Dorsolateral prefrontal cortex (tissue), 122 donors: ENCODE measurements at places on chromosomes 1 and 21.

- DNase-seq, result no peak
These were observed 140.5 kb downstream of the IFI44 start for GRCh38 chr1:78790174-78790573.

GRCh38 chr1:244011271-244011670, 39.8 kb upstream of the ZBTB18 start:
- no peak for DNase-seq

DNA sequence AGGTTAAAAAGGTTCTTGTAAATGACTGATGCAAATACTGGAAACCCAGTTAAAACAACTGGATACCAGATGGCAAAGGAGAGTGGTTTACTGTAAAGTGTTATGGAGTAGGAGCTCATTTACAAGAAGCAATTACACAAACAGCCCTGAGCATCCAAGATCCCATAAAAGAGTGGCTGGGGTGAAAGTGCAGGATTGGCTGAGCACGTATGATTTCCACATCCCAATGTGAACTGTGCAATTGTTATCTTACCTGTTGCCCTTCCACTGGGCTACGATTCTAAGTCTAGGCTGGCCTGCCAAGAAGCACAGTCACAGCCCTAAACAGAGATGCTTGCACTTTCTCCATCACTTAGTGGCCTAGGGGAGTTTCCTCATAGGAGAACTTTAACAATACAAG, 277.6 kb upstream of the RUNX1 start:
- DNase-seq, result no peak

- no peak for DNase-seq
These were observed 10.0 kb downstream of the C1orf87 start for GRCh38 chr1:60063561-60063960.

- no peak for DNase-seq
These were observed 214.8 kb downstream of the BACH1 start for GRCh38 chr21:29513535-29513934.

GRCh38 chr21:18070392-18070791, 174.2 kb upstream of the CHODL start:
- no peak for DNase-seq

- no peak for DNase-seq
These were observed 301.7 kb upstream of the PROX1 start for GRCh38 chr1:213685992-213686582.

GRCh38 chr1:222329493-222330045, 218.3 kb downstream of the HHIPL2 start:
- DNase-seq, result no peak

DNA sequence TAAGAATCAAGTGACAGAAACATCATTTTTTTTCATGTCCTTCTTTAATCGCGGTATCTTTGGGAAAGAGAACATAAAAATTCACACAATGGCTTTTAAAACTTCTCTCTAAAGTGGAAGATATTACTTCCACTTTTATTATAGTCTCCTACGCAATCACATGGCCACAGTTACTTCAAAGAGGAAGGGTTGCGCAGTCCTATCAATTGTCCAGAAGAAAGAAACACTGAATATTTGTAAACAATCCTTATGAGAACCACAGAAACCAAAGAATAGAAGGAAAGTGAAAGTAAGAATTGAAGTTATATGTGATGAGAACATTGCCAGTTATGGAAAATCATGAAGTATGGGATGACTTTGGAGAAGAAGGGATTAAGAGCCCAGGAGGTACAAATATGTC, 32.6 kb downstream of the CFH start:
- DNase-seq, result no peak

DNA sequence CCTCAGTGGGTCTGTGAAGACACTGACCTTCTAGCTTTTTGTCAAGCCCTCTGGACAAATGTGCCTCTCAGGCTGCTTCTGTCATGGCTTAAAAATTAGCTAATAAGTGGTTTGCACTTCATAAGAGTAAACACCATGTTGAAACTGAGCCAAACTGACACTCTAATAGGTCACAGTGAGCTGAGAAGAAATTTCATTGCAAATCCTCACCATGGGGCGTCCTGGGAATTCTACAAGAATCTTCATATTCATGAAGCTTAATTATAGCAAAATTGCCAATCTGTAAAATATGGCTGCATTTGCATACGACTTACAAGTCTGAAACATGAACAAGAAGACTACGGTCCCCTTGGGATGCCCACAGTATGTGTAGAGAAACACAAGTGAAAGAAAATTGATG, 188.6 kb downstream of the DSCAM start:
- DNase-seq, result no peak

DNA sequence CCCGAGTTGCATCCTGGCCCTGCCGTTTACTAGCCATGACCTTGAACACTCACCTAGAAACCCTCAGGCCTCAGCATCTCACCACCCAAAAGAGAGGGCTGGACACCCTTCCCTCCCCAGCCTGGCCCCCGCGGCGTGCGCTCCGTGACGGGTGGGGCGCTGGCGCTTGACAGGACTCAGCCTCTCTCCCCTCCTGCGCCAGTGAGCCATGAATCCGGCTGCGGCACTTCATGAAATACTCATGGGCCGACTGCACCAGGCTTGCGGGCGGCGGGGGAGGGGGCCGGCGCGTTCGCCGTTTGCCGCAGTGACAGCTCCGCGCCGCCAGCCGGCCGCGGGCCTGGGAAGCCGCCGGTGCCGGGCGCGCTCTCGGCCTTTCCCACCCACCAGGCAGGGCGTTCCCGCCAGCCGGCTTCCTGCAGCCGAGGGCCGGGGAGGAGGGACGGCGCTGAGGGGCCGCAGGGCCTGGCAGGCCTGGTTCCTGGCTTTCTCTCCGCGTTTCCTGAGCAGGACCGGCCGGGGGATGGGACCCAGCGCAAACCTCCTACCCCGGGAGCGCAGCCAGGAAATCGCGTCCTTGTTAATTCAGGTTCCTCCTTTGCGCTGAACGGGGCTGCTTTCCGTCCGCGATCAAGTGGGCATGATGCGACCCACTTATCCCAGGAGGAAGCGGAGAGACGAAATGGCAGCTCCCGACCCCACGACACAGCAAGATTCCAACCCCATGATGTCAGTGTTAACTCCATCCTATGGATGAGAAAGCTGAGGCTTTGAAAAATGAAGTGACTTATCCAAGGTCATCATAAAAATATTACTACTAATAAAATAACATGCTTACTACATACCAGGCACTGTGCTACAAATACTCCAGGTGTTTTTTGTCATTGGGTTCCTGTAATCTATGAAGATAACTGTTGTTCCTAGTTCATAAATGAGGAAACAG, 9.1 kb upstream of the LUZP1 start:
- peak; percentile 46 for DNase-seq
